ENCODE measurements at places on chromosomes 2 and 18. TPM values are rescaled to one million over a fixed set of nuclear protein-coding genes. Genes with fewer than 3 reads are reported as not detected.

DNA sequence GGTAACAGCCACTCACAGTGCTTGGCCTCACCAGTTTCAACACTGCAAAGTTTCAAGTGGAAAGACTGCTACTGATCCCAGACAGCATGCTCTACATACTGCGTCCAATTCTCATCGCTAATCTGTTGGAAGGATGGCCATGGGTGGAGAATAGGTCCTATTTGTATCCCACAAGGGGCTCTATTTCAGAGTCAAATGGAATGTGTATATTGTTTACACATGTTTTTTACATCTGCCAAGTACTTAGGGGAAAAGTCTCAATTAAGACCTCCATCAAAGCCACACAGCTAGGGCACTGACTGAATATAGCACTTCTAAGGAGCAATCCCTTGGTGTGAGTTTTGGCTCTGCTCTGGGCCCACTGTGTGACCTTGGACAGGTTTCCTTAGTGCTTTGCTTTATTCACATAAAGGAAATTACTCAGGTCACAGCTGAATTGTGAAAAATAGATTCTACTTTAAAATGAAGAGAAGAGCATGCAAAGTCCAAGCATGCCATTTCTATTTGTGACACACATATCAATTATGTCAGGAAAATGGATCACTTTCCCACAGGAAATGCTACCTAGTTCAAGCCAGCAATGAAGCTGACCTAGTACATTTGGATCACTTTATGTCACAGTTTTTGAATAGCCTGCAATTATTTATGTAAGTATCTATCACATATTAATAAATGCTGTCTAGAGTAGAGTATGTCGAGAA, 112.9 kb upstream of the STK17B start:
- H3K4me3 ChIP-seq: no peak overlapping the region
- DNase-seq: no peak
- peak overlapping the region; percentile 50 for H3K27ac ChIP-seq
- H3K36me3 ChIP-seq: peaks cover 6% of the 10 kb centered on the region
- peaks cover 64% of the 10 kb centered on the region for H3K4me1 ChIP-seq

DNA sequence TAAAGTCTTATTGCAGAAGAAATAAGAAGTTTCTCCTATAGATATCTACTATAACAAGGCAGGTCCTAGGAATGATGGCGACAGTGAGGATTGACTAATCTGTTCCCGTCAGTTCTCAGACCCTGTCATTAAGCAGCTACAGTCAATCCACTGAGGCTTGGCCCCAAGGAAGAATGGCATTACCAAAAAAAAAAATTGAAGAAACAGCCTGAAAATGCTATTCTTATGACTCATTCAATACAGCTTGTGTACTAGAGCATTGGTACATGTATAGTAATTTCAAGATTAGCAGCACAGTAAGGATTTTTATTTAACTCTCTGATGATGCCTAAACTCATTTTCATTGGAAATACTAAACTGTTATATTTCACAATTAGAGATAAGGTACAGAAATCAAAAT, 1096.1 kb upstream of the NXPH2 start:
- H3K4me3 ChIP-seq: no peak overlapping the region
- no peaks in the 10 kb centered on the region for H3K27me3 ChIP-seq
- no peaks in the 10 kb centered on the region for H3K36me3 ChIP-seq

DNA sequence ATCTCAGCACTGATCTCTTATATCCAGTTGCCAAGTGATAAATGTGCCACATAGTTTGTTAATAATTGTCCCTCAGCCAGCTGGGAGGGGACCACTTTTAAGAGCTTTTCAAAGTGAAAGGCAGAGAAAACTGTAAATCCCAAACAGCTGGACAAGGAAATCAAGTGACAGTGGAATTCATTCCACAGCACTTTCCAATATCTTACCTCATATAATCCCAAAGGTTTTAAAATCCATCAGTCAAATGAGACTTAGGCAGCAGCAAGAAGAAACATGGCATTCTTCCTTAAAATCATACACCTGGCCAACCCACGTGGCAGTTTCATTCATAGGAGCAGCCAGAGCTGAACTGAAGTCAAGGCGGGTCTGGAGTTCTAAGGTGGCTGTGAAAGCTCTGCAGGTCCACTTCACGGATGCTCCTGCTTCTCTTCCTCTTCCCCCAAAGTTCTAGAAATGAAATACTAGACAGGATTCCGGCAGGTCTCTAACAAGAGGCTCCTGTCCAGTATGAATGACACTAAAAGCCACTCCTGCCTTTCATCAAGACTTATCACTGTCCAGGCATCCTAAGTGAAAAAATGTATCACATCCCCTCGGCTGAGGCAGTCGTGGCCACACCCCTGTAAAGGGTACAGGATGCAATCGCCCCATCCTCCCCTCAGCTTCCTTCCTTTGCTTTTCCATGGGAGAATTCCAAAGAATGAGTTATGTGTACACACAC, 190.4 kb upstream of the STK17B start:
- H3K36me3 ChIP-seq: no peaks in the 10 kb centered on the region
- H3K27me3 ChIP-seq: no peaks in the 10 kb centered on the region
- peaks cover 22% of the 10 kb centered on the region for H3K4me1 ChIP-seq
- no peak for DNase-seq
- no peak overlapping the region for H3K4me3 ChIP-seq

- H3K36me3 ChIP-seq: peaks cover 4% of the 10 kb centered on the region
- no peak for DNase-seq
- no peaks in the 10 kb centered on the region for H3K27me3 ChIP-seq
- H3K27ac ChIP-seq: peak overlapping the region; percentile 7
Observed at GRCh38 chr2:42227491-42227890, 58.3 kb downstream of the EML4 start.

GRCh38 chr18:45962461-45962860, 4.7 kb downstream of the EPG5 start:
- no peaks in the 10 kb centered on the region for H3K27me3 ChIP-seq
- H3K4me1 ChIP-seq: peaks cover 52% of the 10 kb centered on the region
- no peak overlapping the region for H3K4me3 ChIP-seq
- peak; percentile 24 for DNase-seq
- H3K36me3 ChIP-seq: peaks cover 10% of the 10 kb centered on the region

GRCh38 chr2:160657196-160657595, 163.6 kb upstream of the RBMS1 start:
- no peak overlapping the region for H3K27ac ChIP-seq
- no peak overlapping the region for H3K4me3 ChIP-seq
- DNase-seq: no peak

- no peaks in the 10 kb centered on the region for H3K4me1 ChIP-seq
- H3K4me3 ChIP-seq: no peak overlapping the region
- H3K27ac ChIP-seq: no peak overlapping the region
- H3K27me3 ChIP-seq: peaks cover 6% of the 10 kb centered on the region
- H3K36me3 ChIP-seq: no peaks in the 10 kb centered on the region
- DNase-seq: no peak
Observed at GRCh38 chr2:181872178-181872577, 19.4 kb upstream of the ITPRID2 start.

GRCh38 chr2:201360256-201360655, 3.1 kb upstream of the FLACC1 start:
- peaks cover 3% of the 10 kb centered on the region for H3K36me3 ChIP-seq
- H3K4me3 ChIP-seq: no peak overlapping the region
- no peaks in the 10 kb centered on the region for H3K27me3 ChIP-seq
- H3K4me1 ChIP-seq: peaks cover 34% of the 10 kb centered on the region
- no peak for DNase-seq
- peak overlapping the region; percentile 44 for H3K27ac ChIP-seq

DNA sequence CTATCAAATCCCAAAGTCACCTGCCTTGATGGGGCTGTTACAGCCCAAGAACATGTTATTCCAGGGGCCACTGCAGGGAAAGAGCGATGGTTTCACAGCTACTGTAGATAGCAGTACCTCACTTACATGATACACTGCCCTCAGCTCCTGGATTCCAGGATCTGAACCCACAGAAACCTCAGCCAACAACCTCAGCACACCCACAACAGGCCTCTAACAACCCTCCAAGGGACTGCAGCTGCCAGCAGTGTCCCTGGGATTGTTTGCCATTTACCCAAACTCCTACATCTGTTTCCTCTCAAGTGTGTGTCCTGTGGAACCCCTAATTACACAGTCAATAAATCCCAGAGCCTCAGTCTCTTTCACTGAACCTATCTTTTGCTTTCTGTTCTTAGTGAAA, 28.2 kb downstream of the OSBPL1A start:
- H3K27ac ChIP-seq: peak overlapping the region; percentile 5
- peaks cover 6% of the 10 kb centered on the region for H3K27me3 ChIP-seq
- H3K36me3 ChIP-seq: peaks cover 5% of the 10 kb centered on the region
- DNase-seq: no peak
- peaks cover 30% of the 10 kb centered on the region for H3K4me1 ChIP-seq

DNA sequence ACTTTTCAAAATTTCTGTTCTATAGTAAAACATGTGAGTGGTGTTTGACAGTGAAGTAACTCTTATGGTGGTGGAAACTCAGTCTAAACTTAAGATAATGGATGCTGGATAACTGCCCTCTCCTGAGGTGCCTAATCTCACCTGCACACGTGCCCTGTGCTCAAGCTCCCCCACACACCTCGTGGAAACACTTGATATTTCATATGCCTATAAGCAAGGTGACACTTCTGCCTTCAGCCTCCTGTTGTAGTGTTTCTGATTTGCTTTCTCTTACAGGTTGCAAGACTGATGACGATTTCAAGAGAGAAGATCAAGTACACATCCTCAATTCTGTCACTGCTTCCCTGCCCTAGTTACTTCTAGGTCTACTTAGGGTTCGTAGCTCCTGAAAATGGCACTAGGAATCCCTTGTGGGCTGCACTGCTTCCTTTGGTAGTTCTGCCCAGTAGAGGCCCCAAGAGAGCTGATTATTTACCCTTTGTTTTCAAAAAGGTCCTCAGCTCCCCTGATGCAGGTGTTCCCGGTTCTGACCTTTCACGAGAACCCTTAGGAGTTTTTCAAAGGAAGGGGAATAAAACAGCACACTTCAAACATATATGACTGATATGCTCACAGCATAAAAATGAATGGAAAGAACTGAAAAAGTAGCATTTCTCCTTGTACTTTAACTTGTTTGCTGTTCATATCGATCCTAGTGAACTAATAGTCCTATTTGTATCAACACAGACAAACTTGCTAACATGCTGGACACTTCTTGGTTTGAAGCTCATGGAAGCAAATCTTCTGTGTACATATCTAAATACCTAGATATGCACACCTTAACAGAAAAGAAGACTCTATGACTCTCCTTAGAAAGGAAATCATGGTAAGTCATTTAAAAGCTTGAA, 6.7 kb downstream of the CAVIN2 start:
- H3K27ac ChIP-seq: no peak overlapping the region
- no peaks in the 10 kb centered on the region for H3K36me3 ChIP-seq
- H3K27me3 ChIP-seq: peaks cover 29% of the 10 kb centered on the region
- no peak for DNase-seq
- H3K4me3 ChIP-seq: no peak overlapping the region

DNA sequence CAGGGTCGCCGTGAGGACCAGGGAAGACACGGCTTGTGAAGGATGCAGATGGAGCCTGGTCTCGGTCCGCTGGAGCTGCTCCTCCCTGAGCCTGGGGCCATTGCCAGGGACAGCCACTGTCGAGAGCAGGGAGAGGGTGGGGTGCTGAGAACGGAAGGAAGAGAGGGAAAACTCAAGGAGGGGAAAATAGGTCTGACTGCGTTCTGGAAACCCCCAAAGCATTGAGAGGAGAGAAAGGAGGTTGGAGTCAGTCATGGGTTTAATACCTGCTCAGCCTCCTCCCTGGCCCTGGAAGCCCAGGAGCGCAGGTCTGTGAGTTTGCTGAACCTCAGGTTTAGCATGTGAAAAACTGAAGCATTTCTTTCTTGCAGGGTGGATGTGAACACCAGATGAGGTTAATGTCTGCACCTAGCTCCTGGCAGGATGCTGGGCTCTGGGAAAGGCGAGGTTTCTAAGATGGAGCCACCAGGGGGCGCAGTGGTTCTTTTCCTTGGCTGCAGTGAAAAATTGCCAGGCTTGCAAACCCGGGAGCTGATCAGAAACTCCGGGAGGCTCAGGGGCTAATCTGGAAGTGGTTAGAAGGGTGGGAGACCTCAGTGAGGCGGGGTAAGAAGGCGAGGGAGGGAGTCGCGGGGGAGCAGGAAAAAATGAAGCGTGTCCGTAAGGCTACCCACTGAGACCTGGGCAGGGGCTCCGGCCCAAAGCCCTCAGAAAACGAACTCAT, 33.6 kb upstream of the RNF149 start:
- H3K27me3 ChIP-seq: no peaks in the 10 kb centered on the region
- peak; percentile 76 for DNase-seq
- peak overlapping the region; percentile 19 for H3K4me3 ChIP-seq

GRCh38 chr2:73350035-73350691, 35.5 kb upstream of the ALMS1 start:
- no peak overlapping the region for H3K4me3 ChIP-seq
- H3K36me3 ChIP-seq: no peaks in the 10 kb centered on the region
- no peak overlapping the region for H3K27ac ChIP-seq
- no peak for DNase-seq

GRCh38 chr18:80241919-80242777, 5.2 kb downstream of the PARD6G start:
- H3K36me3 ChIP-seq: no peaks in the 10 kb centered on the region
- no peak overlapping the region for H3K27ac ChIP-seq
- no peak for DNase-seq
- H3K4me3 ChIP-seq: no peak overlapping the region

- no peak for DNase-seq
- no peaks in the 10 kb centered on the region for H3K27me3 ChIP-seq
- H3K36me3 ChIP-seq: no peaks in the 10 kb centered on the region
- no peaks in the 10 kb centered on the region for H3K4me1 ChIP-seq
Observed at GRCh38 chr2:6301426-6301825, 564.3 kb downstream of the CMPK2 start.

DNA sequence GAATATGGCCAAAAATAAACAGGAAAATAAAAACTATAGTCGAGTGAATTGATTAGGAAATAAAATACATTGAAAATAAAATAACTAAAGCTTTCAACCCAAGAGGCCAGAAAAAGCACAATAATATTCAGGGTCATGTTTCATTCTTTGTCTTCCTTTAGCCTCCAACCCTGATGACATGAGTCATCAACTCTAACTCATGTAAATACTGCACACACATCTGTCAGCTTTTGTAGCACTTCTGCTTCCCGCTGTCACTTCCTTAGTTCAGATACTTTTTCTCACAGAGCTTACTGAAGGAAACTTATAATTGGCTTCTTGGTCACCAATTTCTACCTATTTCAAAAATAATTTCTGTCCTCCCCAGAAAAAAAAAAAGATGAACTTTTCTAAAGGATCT, 112.8 kb downstream of the UPP2 start:
- peaks cover 17% of the 10 kb centered on the region for H3K27me3 ChIP-seq
- DNase-seq: no peak
- no peaks in the 10 kb centered on the region for H3K36me3 ChIP-seq
- no peak overlapping the region for H3K4me3 ChIP-seq
- H3K27ac ChIP-seq: peak overlapping the region; percentile 5

Gene TIMM21
- 25.8 TPM for total RNA-seq

Gene INHA
- not detected for total RNA-seq

Gene C2orf49
- 15.9 TPM for total RNA-seq

Gene ALPG
- not detected for total RNA-seq

Gene TLX2
- 2.4 TPM for total RNA-seq

Gene ANKRD30B
- not detected for total RNA-seq

Gene TCF4
- total RNA-seq: 1.8 TPM

Gene PLCL1
- total RNA-seq: 3.6 TPM

Gene SKOR2
- 0.30 TPM for total RNA-seq

Gene LRP2
- 0.37 TPM for total RNA-seq

Gene INO80C
- total RNA-seq: 22.7 TPM

Gene SANBR
- 4.6 TPM for total RNA-seq

All from activated T-cell treated with anti-CD3 and anti-CD28 coated beads, Interleukin-2, amount 50 U/mL, for 72 hours (primary cell).